Activated T-cell treated with anti-CD3 and anti-CD28 coated beads, Interleukin-2, amount 50 U/mL, for 72 hours (primary cell): ENCODE measurements at places on chromosomes 2 and 18. TPM values are rescaled to one million over a fixed set of nuclear protein-coding genes. Genes with fewer than 3 reads are reported as not detected.

The ADCY3 gene
- 63.4 TPM for total RNA-seq

- H3K27me3 ChIP-seq: no peaks in the 10 kb centered on the region
- peaks cover 9% of the 10 kb centered on the region for H3K36me3 ChIP-seq
- H3K4me1 ChIP-seq: peaks cover 36% of the 10 kb centered on the region
Measured at GRCh38 chr18:70197844-70198243, 7.6 kb downstream of the RTTN start.

The ST8SIA5 gene
- 0.09 TPM for total RNA-seq

- H3K4me3 ChIP-seq: no peak overlapping the region
- H3K27ac ChIP-seq: no peak overlapping the region
- no peaks in the 10 kb centered on the region for H3K4me1 ChIP-seq
- H3K36me3 ChIP-seq: no peaks in the 10 kb centered on the region
Measured at GRCh38 chr2:68992933-68993332, 18.5 kb downstream of the GKN1 start.

The CCDC148 gene
- not detected for total RNA-seq

The CLEC4F gene
- total RNA-seq: not detected

The AMER3 gene
- not detected for total RNA-seq

The G6PC2 gene
- not detected for total RNA-seq

DNA sequence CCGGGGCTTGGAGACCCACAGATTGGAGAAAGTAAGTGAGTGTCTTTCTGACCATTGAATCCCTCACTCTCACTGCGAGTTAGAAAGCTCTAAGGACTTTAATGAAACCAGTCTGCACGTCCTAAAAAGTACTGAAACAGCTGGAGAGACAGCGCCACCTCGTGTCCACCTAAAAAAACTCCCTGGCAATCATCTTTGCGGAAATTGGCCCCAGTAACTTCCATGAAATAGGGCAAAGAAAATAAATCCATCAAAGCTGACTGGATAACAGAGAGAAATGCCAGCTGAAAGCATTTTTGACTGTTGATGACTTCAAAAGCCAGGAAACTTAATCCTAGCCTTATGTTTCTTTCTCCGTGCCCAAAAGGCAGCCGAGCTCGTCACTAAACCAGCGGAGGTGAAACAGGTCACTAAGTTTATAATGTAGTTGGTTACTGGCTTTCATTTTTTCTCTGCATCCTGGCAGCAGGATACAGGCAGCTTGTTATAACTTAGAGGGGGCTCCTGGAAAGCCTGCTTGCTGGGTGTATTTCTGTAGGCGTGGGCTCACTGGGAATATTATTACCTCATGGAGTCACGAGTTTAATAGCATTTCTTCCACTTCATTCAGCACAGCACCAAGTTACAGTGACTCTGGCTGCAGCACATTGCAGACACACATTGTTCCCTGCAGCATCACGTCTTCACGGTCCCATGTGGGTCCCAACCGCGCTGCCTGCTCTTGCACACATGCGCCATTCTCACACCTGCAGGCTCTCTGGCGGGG lies 266.5 kb downstream of the HRH4 start:
- H3K27me3 ChIP-seq: peaks cover 9% of the 10 kb centered on the region
- peak; percentile 50 for DNase-seq
- H3K4me1 ChIP-seq: no peaks in the 10 kb centered on the region
- no peak overlapping the region for H3K27ac ChIP-seq

The MAP2 gene
- 0.97 TPM for total RNA-seq

The HOXD11 gene
- not detected for total RNA-seq

DNA sequence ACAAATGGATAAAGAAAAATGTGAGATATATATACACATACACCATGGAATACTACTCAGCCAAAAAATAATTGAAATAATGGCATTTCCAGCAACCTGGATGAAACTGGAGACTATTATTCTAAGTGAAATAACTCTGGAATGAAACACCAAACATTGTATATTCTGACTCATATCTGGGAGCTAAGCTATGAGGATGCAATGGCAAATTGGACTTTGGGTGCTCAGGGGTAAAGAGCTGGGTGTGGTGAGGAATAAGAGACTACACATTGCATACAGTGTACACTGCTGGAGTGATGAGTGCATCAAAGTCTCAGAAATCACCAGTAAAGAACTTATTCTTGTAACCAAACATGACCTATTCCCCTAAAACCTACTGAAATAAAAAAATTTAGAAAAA lies 636.0 kb upstream of the LRATD1 start:
- H3K36me3 ChIP-seq: peaks cover 2% of the 10 kb centered on the region
- DNase-seq: no peak
- no peaks in the 10 kb centered on the region for H3K4me1 ChIP-seq
- H3K27ac ChIP-seq: no peak overlapping the region
- no peaks in the 10 kb centered on the region for H3K27me3 ChIP-seq

DNA sequence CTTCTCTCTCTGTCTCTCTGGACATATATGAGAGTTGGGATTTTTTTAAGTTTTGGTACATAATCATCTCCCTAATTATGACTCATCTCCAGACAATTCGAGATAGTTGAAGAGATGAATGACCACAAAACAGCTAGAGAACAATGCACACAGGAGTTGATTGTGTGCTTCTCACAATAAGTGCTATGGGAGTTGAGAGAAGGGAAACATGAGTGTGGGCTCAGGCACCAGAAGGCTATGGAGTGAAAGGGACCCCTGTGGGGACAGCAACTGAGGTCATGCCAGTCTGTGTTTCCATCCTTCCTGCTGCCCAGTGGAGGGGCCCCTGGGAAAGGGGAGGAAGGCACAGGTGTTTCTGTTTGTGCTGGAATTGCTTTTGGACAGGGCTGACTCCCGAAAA lies 6.5 kb upstream of the YWHAQ start:
- H3K36me3 ChIP-seq: no peaks in the 10 kb centered on the region
- H3K27ac ChIP-seq: no peak overlapping the region
- DNase-seq: no peak
- H3K4me3 ChIP-seq: no peak overlapping the region

- peaks cover 7% of the 10 kb centered on the region for H3K36me3 ChIP-seq
- H3K27ac ChIP-seq: peak overlapping the region; percentile 22
- peak overlapping the region; percentile 30 for H3K4me3 ChIP-seq
- H3K4me1 ChIP-seq: peaks cover 83% of the 10 kb centered on the region
- H3K27me3 ChIP-seq: no peaks in the 10 kb centered on the region
Measured at GRCh38 chr18:46213295-46213694, 109.1 kb downstream of the HAUS1 start.

The CREG2 gene
- total RNA-seq: not detected

The PARD3B gene
- total RNA-seq: 0.74 TPM

The POMC gene
- 12.5 TPM for total RNA-seq

- peaks cover 68% of the 10 kb centered on the region for H3K4me1 ChIP-seq
- H3K27ac ChIP-seq: peak overlapping the region; percentile 75
- H3K36me3 ChIP-seq: peaks cover 3% of the 10 kb centered on the region
- no peaks in the 10 kb centered on the region for H3K27me3 ChIP-seq
Measured at GRCh38 chr2:43127208-43127940, 99.0 kb downstream of the ZFP36L2 start.

- H3K27me3 ChIP-seq: no peaks in the 10 kb centered on the region
- no peak for DNase-seq
- H3K4me3 ChIP-seq: no peak overlapping the region
- peaks cover 6% of the 10 kb centered on the region for H3K4me1 ChIP-seq
Measured at GRCh38 chr2:38191516-38191915, 115.6 kb upstream of the CYP1B1 start.

The HOXD3 gene
- not detected for total RNA-seq

GRCh38 chr2:129253461-129253812 lies 726.0 kb upstream of the RAB6C start:
- no peaks in the 10 kb centered on the region for H3K27me3 ChIP-seq
- DNase-seq: no peak
- peaks cover 3% of the 10 kb centered on the region for H3K36me3 ChIP-seq
- no peak overlapping the region for H3K4me3 ChIP-seq

- peaks cover 36% of the 10 kb centered on the region for H3K27me3 ChIP-seq
- no peaks in the 10 kb centered on the region for H3K36me3 ChIP-seq
- no peak for DNase-seq
Measured at GRCh38 chr18:59301929-59302328, 16.5 kb downstream of the CPLX4 start.

- no peak overlapping the region for H3K27ac ChIP-seq
- H3K27me3 ChIP-seq: peaks cover 5% of the 10 kb centered on the region
- H3K36me3 ChIP-seq: no peaks in the 10 kb centered on the region
- peaks cover 14% of the 10 kb centered on the region for H3K4me1 ChIP-seq
- H3K4me3 ChIP-seq: no peak overlapping the region
Measured at GRCh38 chr2:58571181-58571852, 330.2 kb upstream of the FANCL start.

GRCh38 chr18:10216791-10217190 lies 237.6 kb upstream of the APCDD1 start:
- no peaks in the 10 kb centered on the region for H3K36me3 ChIP-seq
- no peaks in the 10 kb centered on the region for H3K4me1 ChIP-seq
- H3K27ac ChIP-seq: no peak overlapping the region

The RFTN2 gene
- total RNA-seq: not detected

The PER2 gene
- total RNA-seq: 12.4 TPM

GRCh38 chr18:9750606-9751304 lies 42.7 kb downstream of the RAB31 start:
- no peak for DNase-seq
- H3K27ac ChIP-seq: no peak overlapping the region
- no peak overlapping the region for H3K4me3 ChIP-seq
- H3K36me3 ChIP-seq: no peaks in the 10 kb centered on the region

GRCh38 chr2:239400596-239401066 lies at the start of gene HDAC4:
TSS of gene HDAC4 (minus strand) at chr2:239401020. CDS start at chr2:239352699, 48,321 bp downstream.
- peak within 1 kb of the TSS; percentile 99 for H3K27ac ChIP-seq
- peaks cover 3% of the 10 kb centered on the region for H3K27me3 ChIP-seq
- H3K4me1 ChIP-seq: peaks cover 50% of the 10 kb centered on the region
- H3K4me3 ChIP-seq: peak within 1 kb of the TSS; percentile 92

- H3K27ac ChIP-seq: no peak overlapping the region
- H3K36me3 ChIP-seq: no peaks in the 10 kb centered on the region
- H3K4me1 ChIP-seq: peaks cover 26% of the 10 kb centered on the region
- DNase-seq: no peak
- peaks cover 11% of the 10 kb centered on the region for H3K27me3 ChIP-seq
Measured at GRCh38 chr2:9984217-9984739, 32.8 kb downstream of the GRHL1 start.

- H3K27ac ChIP-seq: no peak overlapping the region
- H3K27me3 ChIP-seq: no peaks in the 10 kb centered on the region
- H3K4me1 ChIP-seq: no peaks in the 10 kb centered on the region
- DNase-seq: no peak
- no peak overlapping the region for H3K4me3 ChIP-seq
- H3K36me3 ChIP-seq: peaks cover 3% of the 10 kb centered on the region
Measured at GRCh38 chr2:41488888-41489287, 558.9 kb upstream of the PKDCC start.

DNA sequence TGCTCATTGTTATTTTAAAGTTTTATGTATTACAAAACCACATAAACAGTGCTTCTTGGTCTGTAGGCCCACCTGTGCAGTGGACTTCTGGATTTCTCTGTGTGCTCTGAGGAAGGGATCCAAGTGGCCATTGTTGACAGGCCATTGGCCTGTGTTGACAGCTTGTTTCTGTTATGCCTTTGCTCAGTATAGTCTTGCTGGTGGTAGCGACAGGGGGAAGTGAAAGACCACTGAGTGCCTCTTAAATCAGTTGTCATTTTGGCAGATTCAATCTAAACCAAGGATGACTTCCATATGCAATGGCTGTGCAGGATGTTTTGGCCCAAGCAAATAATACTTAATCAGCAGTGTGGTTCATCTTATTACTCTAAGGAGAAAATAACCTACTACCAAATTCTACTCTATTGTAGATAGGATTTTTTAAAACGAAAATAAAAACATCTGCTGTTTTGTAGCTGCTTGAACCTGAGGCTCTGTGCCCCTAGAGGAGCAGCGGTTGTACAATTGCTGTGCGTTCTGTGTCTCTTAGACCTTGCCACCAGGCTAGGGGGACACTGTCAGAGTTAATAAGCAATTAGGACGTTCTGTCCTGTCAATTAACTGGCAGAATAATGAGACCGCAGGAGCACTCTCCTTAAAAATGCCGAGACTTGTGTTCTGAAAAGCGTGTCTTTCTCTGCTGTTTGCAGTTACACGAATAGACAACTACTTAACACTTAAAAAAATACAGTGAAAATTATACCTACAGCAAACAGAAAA lies 108.2 kb downstream of the RHBDD1 start:
- H3K36me3 ChIP-seq: peaks cover 15% of the 10 kb centered on the region
- H3K4me1 ChIP-seq: no peaks in the 10 kb centered on the region
- H3K27ac ChIP-seq: no peak overlapping the region

The STRADB gene
- 26.7 TPM for total RNA-seq

DNA sequence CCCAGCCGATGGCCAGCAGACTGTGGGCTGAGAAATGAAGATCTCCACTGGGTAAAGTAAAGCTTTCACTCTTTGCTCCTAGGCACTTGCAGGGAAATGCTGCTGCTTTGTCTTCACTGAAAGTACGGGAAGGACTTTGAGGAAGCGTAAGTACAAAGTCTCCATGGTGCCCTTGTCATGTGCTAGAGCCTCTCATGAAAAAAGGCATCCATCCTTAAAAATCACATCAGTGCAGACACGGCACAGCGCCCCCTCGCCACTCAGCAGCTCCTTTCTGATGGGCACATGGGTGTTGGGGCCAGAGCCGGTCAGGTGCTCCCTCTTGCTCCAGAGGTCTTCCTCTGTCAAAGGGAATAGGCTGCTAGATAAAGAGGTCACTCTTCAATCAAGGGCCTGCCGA lies 109.0 kb upstream of the STPG4 start:
- H3K27ac ChIP-seq: no peak overlapping the region
- no peaks in the 10 kb centered on the region for H3K36me3 ChIP-seq
- DNase-seq: no peak
- no peak overlapping the region for H3K4me3 ChIP-seq
- no peaks in the 10 kb centered on the region for H3K4me1 ChIP-seq

The IL36A gene
- 0.84 TPM for total RNA-seq

- H3K4me1 ChIP-seq: peaks cover 6% of the 10 kb centered on the region
- no peak for DNase-seq
- H3K27ac ChIP-seq: no peak overlapping the region
- H3K36me3 ChIP-seq: no peaks in the 10 kb centered on the region
- H3K27me3 ChIP-seq: no peaks in the 10 kb centered on the region
Measured at GRCh38 chr2:158539176-158540005, 82.6 kb downstream of the PKP4 start.
